ENCODE measurements at places on chromosomes 12 and 14.

DNA sequence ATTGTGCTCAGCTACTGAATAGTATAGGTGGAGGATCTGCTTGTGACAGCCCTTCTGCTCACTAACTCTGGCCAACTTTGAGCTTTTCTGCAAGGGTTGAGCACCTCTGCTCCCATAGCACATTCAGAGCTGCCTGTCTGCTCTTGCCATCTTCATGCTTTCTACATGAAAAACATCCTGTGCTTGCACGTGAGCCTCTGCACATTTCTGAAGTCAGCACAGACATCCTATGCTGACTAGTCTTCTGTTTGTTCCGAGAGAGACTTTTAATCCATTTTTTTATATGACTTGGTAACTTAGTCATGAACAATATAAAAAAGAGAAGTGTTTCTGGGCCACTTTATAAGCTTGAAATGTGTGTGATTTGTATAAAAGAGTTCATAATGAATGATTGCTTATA is 969.3 kb downstream of the TMTC2 start:
- H3K27ac ChIP-seq: no peak overlapping the region
- no peak for DNase-seq
- H3K4me3 ChIP-seq: no peak overlapping the region
- peaks cover 5% of the 10 kb centered on the region for H3K36me3 ChIP-seq

- H3K4me1 ChIP-seq: peaks cover 5% of the 10 kb centered on the region
- no peak for DNase-seq
- H3K36me3 ChIP-seq: no peaks in the 10 kb centered on the region
- no peak overlapping the region for H3K4me3 ChIP-seq
Measured at GRCh38 chr14:65991104-65991503, 495.1 kb upstream of the CCDC196 start.

DNA sequence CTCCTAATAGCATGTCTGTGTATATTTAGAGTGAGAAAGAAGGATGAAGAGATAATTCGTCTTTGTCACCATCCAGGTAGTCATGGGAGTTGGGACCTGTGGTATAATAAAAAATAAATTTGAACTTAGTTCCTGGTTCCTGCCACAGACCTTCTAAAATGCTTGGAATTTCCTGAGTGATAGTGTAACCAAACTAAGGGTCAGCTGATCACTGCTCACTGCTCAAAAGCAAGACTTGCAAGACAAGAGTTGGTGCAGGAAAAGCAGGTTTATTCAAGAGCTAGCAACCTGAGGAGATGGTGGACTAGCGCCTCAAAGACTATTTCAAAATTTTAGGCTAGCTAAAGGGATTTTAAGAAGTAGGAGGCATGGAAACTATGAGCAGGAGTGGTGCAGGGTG is 19.1 kb downstream of the ANG start:
- no peak for DNase-seq
- no peak overlapping the region for H3K27ac ChIP-seq
- H3K4me3 ChIP-seq: no peak overlapping the region
- no peaks in the 10 kb centered on the region for H3K4me1 ChIP-seq
- no peaks in the 10 kb centered on the region for H3K36me3 ChIP-seq

- H3K27ac ChIP-seq: no peak overlapping the region
- no peak overlapping the region for H3K4me3 ChIP-seq
- H3K4me1 ChIP-seq: peaks cover 5% of the 10 kb centered on the region
- H3K27me3 ChIP-seq: peaks cover 6% of the 10 kb centered on the region
- DNase-seq: no peak
Measured at GRCh38 chr14:74953686-74954085, 1.7 kb downstream of the PGF start.

DNA sequence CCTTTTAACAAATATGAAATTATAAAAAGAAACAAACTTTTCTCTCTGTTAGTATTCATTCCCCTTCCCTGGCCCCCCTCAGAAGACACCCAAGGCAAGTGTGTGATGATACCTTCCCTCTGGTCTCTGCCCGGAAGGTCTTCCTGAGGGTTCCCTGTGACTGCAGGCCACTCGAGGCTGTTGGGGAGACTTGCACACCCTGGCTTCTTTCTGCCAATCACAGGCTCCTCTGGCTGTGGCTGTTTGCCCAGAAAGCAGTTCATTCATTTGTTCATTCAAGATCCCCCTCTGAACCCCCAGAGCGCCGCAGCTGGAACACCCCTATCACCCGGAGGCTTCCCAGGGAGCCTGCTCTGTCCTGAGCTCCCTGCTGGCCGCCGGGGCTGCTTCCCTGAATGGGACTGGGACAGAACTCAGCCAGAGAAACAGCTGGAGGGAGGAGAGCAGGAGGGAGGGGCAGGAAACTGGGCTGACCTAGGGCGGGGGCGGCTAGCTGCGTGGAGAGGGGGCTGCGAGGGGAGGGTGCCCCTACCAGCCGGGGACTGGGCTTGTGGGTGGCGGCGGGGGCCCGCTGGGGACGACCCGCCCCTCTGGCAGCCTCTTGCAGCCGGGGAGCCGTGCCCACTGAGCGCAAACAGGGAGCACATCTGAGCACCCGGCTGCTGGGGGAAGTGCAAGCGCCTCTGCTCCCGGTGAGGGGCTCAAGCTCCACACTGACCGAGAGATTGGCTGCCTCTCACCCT is at the start of gene CMKLR1:
TSS of gene CMKLR1 (minus strand) at position 397 of the 743 bp plus-strand sequence. CDS start 45,720 bp downstream, outside the sequence.
- no peaks in the 10 kb centered on the region for H3K36me3 ChIP-seq
- H3K27ac ChIP-seq: no peak within 1 kb of the TSS
- DNase-seq: no peak
- peaks cover 6% of the 10 kb centered on the region for H3K27me3 ChIP-seq
- H3K4me3 ChIP-seq: no peak within 1 kb of the TSS

DNA sequence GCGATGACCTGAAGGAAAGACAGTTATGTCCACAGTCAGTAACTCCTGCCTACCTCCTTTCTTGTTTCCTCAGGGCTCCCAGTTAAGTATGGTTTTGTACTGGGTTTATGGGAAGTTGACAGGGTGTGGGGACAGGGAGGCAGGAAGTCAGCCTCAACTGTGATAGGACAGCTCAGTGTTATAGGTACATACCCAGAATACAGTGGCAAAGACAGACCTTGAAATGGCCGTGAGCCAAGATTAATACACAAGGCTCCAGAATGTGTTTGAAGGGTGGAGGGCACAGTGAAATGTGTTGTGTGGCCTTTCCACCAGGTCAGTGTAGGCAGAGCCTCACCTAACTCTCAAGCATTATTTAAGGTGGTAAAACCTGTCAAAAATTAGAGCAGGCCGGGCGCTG is 4.6 kb upstream of the BIN2 start:
- peaks cover 5% of the 10 kb centered on the region for H3K27me3 ChIP-seq
- no peak overlapping the region for H3K27ac ChIP-seq
- H3K36me3 ChIP-seq: no peaks in the 10 kb centered on the region
- DNase-seq: no peak

DNA sequence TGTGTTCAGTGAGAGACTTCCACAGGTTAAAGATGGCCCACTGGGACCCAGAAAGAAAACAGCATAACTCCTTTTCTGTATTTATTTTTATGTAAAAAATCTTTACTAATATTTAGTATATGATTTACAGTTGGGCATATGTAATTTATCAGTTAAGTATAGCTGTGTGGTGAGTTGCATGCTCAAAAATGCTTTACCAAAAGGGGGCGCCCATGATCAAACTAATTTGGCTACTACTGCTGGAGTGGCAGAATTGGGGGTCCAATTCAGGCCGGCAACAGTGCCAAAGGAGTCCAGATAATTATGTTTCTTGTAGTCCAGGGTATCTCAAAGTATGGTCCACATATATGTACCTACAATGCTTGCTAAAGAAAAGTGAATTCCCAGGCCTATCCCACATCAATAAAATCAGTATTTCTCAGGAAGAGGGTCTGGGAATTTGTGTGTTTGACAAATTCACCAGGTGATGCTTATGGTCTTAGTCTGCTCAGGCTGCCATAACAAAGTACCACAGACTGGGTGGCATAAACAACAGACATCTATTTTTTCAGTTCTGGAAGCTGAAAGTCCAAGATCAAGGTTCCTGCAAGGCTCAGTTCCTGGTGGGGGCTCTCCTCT is 152.0 kb downstream of the KTN1 start:
- no peak overlapping the region for H3K27ac ChIP-seq
- H3K4me1 ChIP-seq: peaks cover 8% of the 10 kb centered on the region
- H3K4me3 ChIP-seq: no peak overlapping the region

- H3K27ac ChIP-seq: no peak overlapping the region
- no peak for DNase-seq
- peaks cover 1% of the 10 kb centered on the region for H3K4me1 ChIP-seq
- no peak overlapping the region for H3K4me3 ChIP-seq
- peaks cover 2% of the 10 kb centered on the region for H3K27me3 ChIP-seq
- no peaks in the 10 kb centered on the region for H3K36me3 ChIP-seq
Measured at GRCh38 chr14:74593241-74593953, 18.6 kb downstream of the LTBP2 start.

DNA sequence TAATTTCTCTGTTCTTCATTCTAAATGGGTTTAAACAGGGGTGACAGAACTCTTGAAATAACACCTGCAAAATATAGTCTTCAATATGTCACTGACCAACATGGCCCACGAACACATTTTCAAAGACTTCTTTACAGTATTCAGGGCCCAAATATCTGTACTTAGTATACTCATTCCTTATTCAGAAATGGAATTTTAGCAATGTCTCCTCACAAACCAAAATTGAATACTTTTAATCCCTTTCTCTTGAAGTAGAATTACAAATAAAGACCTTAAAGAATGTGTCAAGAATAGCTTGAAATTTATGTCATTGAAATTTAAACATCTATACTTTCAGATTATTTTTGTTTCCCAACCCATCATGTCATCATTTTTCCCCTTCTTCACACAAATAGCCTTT is 263.1 kb downstream of the LRIG3 start:
- H3K36me3 ChIP-seq: peaks cover 13% of the 10 kb centered on the region
- peaks cover 2% of the 10 kb centered on the region for H3K27me3 ChIP-seq
- H3K27ac ChIP-seq: no peak overlapping the region
- DNase-seq: no peak
- H3K4me3 ChIP-seq: no peak overlapping the region
- no peaks in the 10 kb centered on the region for H3K4me1 ChIP-seq

DNA sequence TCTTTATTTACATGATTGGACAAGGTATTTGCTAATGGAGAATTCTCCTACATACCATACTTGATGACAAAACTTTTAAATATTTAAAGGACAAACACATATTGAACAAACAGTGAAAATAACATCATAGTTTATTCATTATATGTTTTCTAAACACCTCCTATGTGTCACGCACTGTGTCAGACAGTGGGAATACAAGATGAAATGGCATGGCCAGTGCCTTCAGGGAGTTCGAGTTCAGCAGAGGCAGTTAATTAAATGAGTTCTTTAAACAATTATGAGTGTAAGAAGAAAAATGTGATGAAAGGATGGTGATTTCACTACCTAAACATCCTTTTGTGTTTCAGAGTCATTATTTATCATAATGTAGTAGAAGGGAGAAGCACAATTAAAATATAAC is 159.8 kb downstream of the KCNH5 start:
- H3K4me3 ChIP-seq: no peak overlapping the region
- no peaks in the 10 kb centered on the region for H3K36me3 ChIP-seq
- no peak overlapping the region for H3K27ac ChIP-seq
- H3K27me3 ChIP-seq: no peaks in the 10 kb centered on the region
- no peaks in the 10 kb centered on the region for H3K4me1 ChIP-seq

DNA sequence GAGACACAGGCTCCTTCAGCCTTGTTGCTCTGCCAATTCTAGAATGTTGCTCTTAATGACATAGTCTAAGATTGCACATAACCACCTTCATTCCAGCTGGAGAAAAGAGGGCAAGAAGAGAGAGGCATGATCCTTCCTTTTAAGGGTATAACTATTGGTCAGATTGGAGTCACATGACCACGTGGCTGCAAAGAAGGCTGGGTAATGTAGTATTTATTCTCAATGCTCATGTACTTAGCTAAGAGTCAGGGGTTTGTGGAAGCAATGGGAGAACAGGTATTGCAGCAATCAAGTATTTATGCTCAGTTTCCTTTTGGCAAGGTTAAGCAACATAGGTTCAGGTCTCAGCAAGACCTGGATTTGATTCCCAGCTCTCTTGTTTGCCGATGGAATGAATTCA is 298.8 kb upstream of the TBX3 start:
- DNase-seq: no peak
- no peak overlapping the region for H3K4me3 ChIP-seq
- no peaks in the 10 kb centered on the region for H3K4me1 ChIP-seq
- H3K27me3 ChIP-seq: peaks cover 2% of the 10 kb centered on the region

DNA sequence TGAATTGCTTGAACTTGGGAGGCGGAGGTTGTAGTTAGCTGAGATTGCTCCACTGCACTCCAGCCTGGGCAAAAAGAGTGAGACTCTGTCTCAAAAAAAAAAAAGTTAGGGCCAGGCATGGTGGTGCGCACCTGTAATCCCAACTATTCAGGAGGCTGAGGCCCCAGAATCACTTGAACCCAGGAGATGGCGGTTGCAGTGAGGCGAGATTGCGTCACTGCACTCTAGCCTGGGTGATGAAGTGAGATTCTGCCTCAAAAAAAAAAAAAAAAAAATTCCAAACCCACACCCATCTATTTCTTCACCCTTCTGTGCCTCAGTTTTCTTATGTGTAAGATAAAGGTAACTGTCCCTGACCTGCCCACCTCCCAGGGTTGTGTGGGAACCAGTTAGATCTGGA is 11.0 kb upstream of the MLXIP start:
- no peak for DNase-seq
- no peak overlapping the region for H3K4me3 ChIP-seq

DNA sequence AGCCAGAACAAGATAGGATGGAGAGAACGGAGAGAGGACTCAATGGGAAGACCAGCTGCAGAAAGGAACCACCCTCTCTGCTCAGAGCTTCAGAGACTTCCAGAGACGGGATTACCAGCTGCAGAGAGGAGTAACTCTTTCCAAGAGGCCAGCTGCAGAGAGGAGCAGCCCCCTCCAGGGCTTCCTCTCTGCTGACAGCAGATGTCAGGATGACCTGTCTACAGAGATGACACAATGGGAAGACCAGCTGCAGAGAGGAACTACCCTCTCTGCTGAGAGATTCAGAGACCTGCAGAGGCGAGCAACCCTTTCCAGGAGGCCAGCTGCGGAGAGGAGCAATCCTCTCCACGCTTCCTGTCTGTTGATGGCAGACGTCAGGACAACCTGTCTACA is 61.8 kb downstream of the KLRG1 start:
- no peaks in the 10 kb centered on the region for H3K36me3 ChIP-seq
- no peak for DNase-seq
- H3K4me3 ChIP-seq: no peak overlapping the region
- H3K27ac ChIP-seq: no peak overlapping the region
- no peaks in the 10 kb centered on the region for H3K27me3 ChIP-seq
- H3K4me1 ChIP-seq: no peaks in the 10 kb centered on the region

DNA sequence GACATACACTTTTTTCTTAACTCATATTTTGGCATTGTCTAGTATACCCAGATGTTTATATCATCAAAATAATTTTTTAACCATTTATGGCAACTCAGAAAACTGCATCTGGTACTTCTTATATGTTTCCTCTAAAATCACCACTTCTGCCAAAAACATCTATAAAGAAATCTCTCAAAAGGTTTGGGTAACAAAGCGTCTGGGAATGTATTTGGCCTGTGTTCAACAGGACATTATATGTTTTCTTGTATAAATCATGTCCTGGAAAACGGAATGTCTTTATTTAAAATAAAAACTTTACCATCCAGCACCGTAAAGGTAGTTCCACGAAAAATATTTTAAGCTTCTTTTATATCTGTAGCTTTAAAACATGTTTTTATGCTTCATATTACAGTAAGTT is 36.1 kb upstream of the FBLN5 start:
- H3K4me1 ChIP-seq: peaks cover 3% of the 10 kb centered on the region
- no peaks in the 10 kb centered on the region for H3K36me3 ChIP-seq
- H3K27me3 ChIP-seq: no peaks in the 10 kb centered on the region
- H3K27ac ChIP-seq: no peak overlapping the region
- H3K4me3 ChIP-seq: no peak overlapping the region
- DNase-seq: no peak

All from glutamatergic neuron (in vitro differentiated cells).